Stimulated activated memory B cell treated with anti-CD40 and anti-IgM and Interleukin-4, amounts not matched to agents 10 μg/mL and 1 μg/mL and 100 μg/mL, for 72 hours (primary cell): ENCODE measurements at places on chromosomes 3 and 15.

DNA sequence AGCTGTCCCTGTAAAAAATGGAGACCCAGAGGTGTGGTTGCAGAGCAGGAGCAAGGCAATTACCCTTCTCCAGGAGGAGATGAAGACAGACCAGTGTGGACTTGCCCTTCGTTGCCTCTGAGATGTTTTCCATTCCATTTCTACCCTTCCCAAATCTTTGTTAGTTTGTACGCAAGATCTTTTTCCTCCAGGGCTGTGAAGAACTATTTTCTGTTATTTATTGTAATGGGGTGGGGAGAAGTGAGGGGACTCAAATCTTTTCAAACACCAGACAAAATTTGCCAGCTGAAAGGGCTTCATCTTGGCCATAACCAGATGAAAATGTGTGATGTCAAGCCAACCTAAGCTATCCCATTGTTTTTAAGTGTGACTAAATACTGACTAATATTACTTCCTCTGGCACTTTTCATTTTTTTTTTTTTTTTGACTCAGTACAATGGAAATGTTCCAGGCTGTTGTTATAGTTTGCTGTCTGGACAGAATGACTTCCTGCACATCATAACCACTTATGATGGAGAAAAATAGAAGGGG, 271.3 kb upstream of the TPRG1 start:
- H3K27ac ChIP-seq: no peak overlapping the region
- no peaks in the 10 kb centered on the region for H3K4me1 ChIP-seq
- H3K36me3 ChIP-seq: peaks cover 6% of the 10 kb centered on the region
- no peak for ATAC-seq

DNA sequence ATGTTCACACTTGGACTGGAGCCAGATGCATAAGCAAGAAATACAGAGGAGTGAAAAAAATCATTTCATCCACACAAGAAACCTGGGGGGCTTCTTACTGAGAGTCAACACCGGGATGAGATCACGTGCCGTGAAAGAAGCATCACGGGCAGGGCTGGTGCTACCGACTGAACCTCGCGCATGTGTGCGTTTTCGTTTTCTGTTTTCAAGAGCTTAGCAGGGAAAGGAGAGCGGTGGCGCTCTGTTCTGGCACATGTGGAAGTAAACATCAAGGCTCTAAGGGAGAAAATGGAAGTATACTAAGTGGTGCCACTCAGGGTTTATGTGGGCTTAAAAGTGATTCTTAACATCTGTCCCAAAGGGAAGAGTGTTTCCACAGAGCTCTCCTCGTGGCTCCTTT, 55.9 kb downstream of the VGLL4 start:
- H3K27ac ChIP-seq: no peak overlapping the region
- H3K4me1 ChIP-seq: peaks cover 44% of the 10 kb centered on the region
- peaks cover 18% of the 10 kb centered on the region for H3K36me3 ChIP-seq

DNA sequence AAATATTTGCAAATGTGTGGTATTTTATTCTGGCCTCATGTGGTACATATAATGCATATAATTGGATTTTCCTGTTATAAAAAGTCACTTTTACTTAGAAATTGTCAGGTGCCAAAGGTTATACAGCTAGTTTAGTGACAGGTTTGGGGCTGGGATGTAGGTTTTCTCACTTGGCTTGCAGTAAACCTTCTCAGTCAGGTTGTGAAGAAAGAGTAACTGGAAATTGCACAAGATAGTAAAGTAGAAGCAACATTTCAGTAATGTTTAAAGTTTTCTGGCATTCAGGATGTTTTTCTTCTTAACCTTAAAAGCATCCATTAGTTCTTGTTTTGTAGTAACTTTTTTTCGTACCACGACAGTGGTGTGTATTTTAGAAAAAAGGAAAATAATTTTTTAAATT, 53.9 kb downstream of the MEF2A start:
- H3K27me3 ChIP-seq: no peaks in the 10 kb centered on the region
- peaks cover 43% of the 10 kb centered on the region for H3K36me3 ChIP-seq
- ATAC-seq: no peak

DNA sequence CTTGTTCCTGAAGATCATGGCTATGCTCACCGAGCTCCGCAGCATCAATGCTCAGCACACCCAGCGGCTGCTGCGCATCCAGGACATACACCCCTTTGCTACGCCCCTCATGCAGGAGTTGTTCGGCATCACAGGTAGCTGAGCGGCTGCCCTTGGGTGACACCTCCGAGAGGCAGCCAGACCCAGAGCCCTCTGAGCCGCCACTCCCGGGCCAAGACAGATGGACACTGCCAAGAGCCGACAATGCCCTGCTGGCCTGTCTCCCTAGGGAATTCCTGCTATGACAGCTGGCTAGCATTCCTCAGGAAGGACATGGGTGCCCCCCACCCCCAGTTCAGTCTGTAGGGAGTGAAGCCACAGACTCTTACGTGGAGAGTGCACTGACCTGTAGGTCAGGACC, 35.2 kb downstream of the NR1I2 start:
- no peak overlapping the region for H3K27ac ChIP-seq
- no peak overlapping the region for H3K4me3 ChIP-seq
- H3K36me3 ChIP-seq: no peaks in the 10 kb centered on the region
- H3K4me1 ChIP-seq: no peaks in the 10 kb centered on the region
- no peaks in the 10 kb centered on the region for H3K27me3 ChIP-seq

DNA sequence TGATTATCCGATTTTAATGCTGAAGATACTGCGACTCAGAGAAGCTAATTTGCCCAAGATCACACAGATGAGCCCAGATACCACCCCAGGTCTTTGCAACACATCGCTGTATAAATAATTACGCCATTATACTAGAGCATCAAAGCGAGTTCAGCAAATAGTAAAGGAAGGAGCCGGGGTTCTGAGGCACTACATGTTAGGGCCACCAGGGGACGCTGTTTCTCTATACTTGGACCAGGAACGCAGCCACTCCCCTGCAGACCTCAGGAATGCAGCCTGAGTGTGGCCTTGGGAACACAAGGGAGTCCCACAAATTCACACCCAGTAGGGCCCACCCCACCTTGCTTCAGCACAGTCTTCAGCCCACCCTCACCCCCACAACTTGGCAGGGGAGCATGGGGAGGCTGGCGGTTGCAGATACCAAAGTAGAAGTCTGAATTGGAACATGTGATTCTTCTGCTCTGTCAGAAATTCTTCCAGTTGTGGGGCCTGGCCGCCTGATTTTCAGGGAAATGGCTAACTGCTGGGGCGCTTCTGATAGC, 57.8 kb upstream of the RYK start:
- H3K27ac ChIP-seq: no peak overlapping the region
- H3K27me3 ChIP-seq: peaks cover 64% of the 10 kb centered on the region
- H3K4me3 ChIP-seq: peak overlapping the region; percentile 28
- H3K36me3 ChIP-seq: no peaks in the 10 kb centered on the region
- H3K4me1 ChIP-seq: peaks cover 9% of the 10 kb centered on the region

DNA sequence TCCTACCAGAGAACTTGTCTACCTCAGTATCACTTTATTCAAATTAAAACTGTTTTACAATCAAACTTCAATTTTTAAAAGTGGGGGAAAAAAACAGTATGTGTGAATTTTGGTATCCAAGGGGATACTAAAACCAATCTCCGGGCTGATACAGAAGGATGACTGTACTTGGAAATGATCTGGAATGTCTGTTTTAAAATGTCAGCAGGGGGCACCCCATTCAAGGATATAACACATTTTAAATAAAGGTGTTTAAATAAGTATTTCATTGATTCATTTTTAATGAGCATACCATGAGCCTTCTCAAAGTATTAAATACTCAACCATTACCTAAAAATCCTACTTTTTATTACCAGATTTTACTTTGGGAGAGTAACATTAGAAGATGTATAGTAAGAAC, 67.9 kb downstream of the ULK4 start:
- ATAC-seq: no peak
- no peak overlapping the region for H3K4me3 ChIP-seq
- H3K4me1 ChIP-seq: no peaks in the 10 kb centered on the region
- H3K27ac ChIP-seq: no peak overlapping the region
- H3K36me3 ChIP-seq: peaks cover 41% of the 10 kb centered on the region
- H3K27me3 ChIP-seq: no peaks in the 10 kb centered on the region

GRCh38 chr15:70088887-70089691, 8.6 kb downstream of the TLE3 start:
- H3K27ac ChIP-seq: no peak overlapping the region
- ATAC-seq: no peak
- no peak overlapping the region for H3K4me3 ChIP-seq
- peaks cover 99% of the 10 kb centered on the region for H3K4me1 ChIP-seq
- H3K27me3 ChIP-seq: no peaks in the 10 kb centered on the region
- H3K36me3 ChIP-seq: peaks cover 48% of the 10 kb centered on the region

DNA sequence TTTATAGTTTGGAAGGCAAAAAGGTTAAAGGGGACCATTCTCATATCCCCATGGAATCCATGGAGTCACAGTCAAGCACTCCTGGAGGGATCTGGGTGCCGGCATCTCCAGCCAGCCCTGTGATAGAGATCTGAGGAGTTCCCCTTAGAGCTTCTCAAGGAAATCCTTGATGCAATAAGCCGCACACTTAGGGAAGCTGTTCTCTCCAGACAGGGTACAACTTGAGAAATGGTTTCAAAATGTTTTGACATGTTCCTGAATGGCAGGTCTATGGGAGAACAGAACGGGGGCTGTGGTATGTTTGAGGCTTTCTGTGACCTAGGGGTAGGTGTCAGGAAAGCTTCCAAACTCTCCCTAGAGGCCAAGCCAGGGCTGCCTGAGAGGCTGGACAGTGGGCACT, 292.9 kb downstream of the TLE3 start:
- H3K4me1 ChIP-seq: peaks cover 14% of the 10 kb centered on the region
- peaks cover 20% of the 10 kb centered on the region for H3K27me3 ChIP-seq
- H3K36me3 ChIP-seq: no peaks in the 10 kb centered on the region
- H3K27ac ChIP-seq: no peak overlapping the region

DNA sequence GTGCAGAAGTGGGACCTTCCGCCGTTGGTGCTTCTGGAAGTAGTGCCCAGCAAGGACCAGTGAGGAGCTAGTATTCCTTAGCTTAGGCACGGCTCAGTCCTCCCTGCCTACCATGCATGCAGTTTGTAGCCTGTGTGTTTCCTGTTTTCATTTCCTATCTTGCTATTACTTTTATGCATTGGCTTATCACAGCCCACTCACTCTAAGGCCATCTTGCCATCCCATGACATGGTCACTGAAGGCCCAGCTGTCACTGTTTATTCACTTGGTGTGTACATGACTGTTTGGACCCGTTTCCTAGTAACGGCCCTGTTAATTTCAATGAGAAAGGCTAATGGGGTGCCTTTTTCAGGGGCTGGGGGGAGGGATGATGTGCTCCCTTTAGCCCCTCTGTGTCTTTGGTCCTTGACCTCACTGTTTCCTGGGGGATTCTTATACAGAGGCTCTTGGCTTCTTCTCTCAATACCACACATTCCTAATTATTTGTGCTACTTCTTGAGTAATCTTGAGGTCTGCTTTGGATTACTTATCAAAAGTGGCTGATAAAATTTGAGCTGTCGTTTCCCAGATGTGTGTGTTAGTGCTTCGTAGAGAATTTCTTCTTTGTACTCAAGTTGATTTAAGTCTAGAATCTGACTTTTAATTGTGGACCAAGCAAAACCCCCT, 24.5 kb upstream of the TRAK1 start:
- ATAC-seq: peak; percentile 52
- peaks cover 78% of the 10 kb centered on the region for H3K4me1 ChIP-seq
- H3K36me3 ChIP-seq: peaks cover 7% of the 10 kb centered on the region
- no peaks in the 10 kb centered on the region for H3K27me3 ChIP-seq
- peak overlapping the region; percentile 65 for H3K4me3 ChIP-seq

DNA sequence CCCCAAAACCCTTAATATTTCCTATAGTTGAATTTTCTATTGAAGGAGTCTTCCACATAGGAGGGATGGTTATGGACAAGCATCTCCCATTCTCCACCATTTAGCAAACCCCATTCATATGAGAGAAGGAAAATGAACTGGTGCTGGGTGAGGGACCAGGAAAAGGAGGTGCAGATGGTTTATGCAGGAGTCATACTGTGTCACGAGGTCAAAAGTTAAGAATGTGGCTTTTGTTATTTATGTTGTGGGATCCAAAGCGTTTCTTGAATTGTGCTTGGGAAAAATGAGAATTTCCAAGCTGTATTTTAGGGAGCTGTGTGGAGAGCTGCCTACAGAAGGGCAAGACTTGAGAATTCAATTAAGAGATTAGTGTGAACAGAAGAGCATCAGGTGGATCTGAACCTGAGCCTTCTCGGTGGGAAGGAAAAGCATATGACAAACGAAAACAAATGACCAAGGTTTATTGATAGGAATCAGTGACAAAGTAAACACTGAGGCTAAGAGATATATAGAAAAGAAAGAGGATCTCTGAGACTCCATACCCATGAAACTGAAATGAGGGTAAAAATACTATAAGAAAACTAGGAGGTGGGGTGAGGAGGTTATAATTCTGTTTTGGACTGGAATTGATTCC, 473.3 kb upstream of the NR2F2 start:
- no peak overlapping the region for H3K27ac ChIP-seq
- no peaks in the 10 kb centered on the region for H3K36me3 ChIP-seq
- no peaks in the 10 kb centered on the region for H3K4me1 ChIP-seq
- ATAC-seq: no peak

DNA sequence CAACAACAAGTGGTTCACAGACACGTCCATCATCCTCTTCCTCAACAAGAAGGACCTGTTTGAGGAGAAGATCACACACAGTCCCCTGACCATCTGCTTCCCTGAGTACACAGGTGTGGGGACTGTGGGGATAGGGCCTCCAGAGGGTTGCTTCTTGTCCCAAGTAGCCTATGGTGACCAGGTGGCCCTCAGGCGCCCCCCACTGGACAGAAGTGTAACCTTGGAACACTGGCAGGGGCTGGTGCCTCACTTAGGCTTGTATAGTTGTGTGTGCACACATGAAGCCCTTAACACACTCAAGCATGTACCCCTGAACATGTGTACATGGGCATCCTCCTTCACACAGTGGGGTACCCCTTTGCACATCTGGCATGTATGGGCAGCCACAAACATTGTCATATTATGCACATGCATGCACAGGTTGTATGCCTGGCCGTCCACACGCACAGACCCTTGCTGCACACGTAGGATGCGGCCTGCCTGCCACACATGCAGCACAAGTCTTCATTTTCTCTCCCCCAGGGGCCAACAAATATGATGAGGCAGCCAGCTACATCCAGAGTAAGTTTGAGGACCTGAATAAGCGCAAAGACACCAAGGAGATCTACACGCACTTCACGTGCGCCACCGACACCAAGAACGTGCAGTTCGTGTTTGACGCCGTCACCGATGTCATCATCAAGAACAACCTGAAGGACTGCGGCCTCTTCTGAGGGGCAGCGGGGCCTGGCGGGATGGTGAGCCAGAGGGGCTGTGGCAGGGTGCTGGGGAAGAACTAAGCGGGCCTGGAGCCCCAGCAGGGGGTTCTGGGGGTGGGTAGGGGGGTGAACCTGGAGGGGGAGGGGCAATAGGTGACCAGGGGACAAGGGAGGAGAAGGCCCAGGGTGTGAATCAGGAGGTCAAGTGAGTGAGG, 11.7 kb upstream of the SEMA3B start:
- no peak for ATAC-seq
- H3K27me3 ChIP-seq: no peaks in the 10 kb centered on the region
- H3K36me3 ChIP-seq: peaks cover 43% of the 10 kb centered on the region

DNA sequence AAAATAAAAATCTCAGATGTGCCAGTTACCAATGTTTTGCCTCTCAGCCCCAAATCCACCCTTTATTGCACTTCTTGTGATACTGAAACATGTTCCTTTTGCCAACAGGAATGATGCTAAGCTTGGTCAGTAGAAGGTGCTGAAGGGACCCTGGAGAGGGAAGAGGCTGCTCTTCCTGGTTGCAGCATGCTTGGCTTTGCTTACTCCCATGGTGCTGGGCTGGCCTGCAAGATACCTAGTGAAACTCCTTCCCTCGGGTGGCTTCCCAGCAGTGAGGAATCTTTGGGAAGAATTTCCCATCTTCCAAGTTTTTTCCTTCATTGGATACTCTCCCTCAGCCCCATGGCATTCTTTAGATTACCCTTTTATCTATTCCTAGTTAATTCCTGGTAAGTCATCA, 151.8 kb upstream of the TGFBR2 start:
- H3K36me3 ChIP-seq: peaks cover 6% of the 10 kb centered on the region
- no peak for ATAC-seq
- no peak overlapping the region for H3K4me3 ChIP-seq
- no peaks in the 10 kb centered on the region for H3K4me1 ChIP-seq
- H3K27me3 ChIP-seq: no peaks in the 10 kb centered on the region
- no peak overlapping the region for H3K27ac ChIP-seq
